Fibroblast of the aortic adventitia (primary cell): ENCODE measurements at places on chromosomes 6 and 20.

- peak; percentile 29 for DNase-seq
These were observed 117.2 kb upstream of the CD93 start for GRCh38 chr20:23203310-23203709.

- DNase-seq: no peak
These were observed 78.6 kb downstream of the MDGA1 start for GRCh38 chr6:37618916-37619590.

DNA sequence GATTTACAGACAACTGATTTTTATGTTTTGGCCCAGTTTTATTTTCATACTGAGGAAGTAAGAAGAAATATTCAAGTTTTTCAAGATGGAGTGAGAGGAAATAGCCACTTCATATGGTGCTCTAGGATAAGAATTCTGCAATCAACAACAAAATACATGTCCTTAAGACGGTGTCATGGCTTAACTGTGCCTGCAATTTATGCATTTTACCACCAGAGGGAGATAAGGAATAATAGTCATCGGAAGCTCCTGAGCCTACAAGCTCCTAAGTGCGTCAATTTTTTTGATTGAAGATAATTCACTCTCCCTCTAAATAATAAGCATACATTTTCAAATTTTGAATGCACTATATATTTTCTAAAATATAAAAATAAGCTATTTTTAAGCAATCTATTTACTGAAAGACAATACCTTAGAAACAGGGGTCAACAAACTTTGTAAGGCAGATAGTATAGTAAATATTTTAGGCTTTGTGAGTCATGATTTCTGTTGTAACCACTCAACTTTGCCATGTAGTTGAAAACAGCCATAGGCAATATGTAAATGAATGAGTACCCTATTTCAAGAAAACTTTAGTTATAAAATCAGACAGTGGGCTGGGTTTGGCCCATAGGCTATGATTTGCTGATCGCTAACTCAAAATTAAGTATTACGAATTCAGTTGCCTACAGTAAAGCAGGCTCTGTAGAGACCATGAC, 230.9 kb upstream of the DTNBP1 start:
- peak; percentile 16 for DNase-seq

DNA sequence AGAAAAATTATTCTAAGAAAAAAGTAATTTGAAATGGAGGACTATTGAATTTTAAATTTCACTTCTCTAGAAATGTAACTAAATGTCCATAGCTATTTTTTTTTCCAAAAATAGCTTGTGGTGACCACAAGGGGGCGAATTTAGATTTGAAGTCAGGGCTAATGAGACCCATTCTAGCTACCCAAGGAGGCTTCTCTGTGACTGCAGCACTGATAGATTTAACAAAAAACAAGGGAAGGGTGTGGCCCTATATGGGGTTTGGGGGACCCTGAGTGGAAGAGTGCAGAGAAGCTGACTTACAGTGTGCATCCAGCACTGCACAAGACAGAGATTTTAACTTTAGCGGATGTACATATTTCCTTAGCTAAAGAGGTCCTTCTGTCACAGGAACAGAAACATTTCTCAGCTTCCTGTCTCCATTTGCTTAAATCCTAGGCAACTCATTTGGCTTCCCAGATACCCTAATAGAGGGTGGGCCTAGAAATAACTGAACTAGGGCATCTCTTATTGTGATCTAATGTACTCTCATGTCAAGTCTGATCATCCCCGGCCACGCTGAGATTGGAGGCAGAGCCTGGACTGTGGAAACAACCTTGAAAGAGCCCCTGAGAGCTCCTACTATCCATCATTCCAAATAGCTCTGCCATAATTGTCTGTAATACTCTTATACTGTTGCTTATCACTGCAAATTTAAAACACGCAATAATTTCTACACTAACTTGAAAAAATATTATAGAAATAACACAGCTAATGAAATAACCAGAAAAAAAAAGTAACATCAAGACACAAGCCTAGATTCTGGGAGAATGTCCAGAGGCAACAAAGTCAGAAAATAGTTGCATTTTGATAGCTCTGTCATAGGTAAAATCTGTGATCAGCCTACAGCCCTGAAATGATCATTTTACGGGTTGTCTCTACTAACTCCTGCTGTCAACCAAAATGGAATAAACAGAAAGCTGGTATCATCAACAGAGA, 93.6 kb downstream of the SNAP91 start:
- DNase-seq: peak; percentile 43
